Iris pigment epithelial cell (primary cell): ENCODE measurements at places on chromosomes 3 and 15.

- DNase-seq: no peak
These were observed 1.8 kb upstream of the VPS8 start for GRCh38 chr3:184810146-184810545.

- DNase-seq: no peak
These were observed 70.5 kb downstream of the GABRB3 start for GRCh38 chr15:26702381-26702780.

- DNase-seq: peak; percentile 47
These were observed 308.6 kb upstream of the WNT5A start for GRCh38 chr3:55795746-55796145.

DNA sequence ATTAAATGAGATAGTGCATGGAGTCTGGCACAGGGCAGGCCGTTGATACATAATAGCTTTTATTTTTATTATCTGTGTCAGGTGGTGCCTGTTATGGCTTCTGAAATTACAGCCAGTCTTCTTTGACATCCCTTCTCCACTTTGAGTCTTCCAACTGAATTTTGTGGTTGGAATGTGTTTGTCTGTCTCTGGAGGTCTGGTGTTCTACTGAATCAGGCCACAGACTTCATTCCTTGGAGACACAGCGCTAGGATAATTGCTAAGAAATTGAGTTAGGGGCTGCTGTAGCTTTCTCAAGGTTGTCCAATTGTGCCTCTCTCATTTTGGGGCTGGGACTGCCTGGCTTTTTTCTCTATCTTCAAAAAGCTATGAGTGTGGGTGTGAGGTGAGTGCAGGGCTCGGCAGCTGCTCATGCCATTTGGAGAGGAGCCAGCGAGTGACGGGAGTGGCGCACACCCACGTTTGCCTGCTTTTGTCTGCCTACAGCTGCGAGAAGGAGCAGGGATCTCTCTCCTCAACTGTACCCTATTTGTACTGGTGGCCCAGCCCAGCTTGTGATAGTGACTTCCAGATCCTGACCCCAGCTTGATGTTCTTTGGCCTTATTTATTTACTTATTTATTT, 49.8 kb upstream of the SYN2 start:
- no peak for DNase-seq

GRCh38 chr15:39535466-39535865, 45.4 kb upstream of the THBS1 start:
- no peak for DNase-seq

DNA sequence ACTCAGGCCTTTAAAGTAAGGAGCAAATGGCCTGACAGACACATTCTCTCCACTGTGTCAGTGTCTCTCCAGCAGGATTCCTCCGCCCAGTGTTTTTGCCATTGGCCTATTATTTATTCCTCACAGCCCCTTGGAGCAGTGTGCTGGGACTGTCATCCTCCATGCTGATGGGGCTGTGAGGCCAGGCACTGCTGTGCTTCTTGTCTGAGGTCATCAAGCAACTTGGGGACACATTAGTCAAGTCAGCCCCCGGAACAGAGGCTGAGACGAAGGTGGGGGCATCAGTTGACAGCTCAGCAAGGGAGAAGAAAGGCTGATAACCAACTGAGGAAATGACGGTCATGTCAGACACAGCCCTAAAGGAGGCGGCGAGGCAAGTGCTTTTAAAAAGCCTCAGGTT, 67.4 kb downstream of the XXYLT1 start:
- no peak for DNase-seq

DNA sequence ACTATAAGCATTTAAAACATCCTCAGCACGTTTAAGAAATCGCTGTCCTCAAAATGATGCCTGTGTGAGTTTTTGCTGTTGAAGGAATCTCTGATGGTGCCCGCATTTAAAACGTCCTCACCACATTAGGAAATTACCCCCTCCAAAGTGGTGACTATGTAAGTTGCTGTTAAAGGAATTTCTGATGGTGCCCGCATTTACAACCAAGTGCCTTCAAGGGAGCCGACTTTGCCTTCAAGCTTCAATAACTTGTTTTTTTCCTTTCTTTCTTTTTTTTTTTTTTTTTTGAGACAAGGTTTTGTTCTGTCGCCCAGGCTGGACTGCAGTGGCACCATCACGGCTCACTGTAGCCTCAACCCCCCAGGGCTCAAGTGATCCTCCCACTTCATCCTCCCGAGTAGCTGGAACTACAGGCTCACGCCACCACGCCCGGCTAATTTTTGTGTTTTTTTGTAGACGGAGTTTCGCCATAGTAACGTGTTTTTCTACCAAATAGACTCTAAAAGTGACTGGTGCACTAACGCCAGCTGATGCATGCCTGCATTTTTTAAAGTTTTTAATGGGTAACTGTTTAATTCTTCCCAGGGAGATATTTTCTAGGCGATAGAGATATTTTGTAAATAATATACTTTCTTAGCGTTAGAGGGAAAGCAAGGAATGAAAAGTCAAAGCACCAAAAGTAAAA, 19.0 kb upstream of the TSEN2 start:
- DNase-seq: no peak

DNA sequence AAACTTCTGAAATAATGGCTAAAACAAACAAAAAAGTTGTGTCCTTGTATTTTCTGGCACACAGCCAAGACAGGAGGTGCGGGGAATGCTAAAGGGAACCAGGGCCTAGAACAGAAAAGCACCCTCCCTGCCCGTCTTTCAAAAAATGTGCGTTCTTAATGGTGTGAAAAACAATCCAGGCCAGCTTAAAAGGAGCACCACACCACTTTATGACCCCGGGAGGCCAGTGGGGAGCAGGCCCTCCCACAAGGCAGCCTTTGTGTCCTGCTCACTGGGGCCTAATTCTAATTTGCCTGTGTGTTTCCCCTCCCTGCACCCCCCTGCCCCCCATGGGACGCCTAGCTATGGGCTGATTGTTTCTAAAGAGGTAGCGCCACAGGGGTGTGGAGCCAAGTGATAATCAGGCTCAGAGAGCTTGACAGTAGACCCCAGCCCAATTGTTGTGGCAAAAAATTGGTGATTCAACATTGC, 181.4 kb downstream of the GREM1 start:
- DNase-seq: no peak

DNA sequence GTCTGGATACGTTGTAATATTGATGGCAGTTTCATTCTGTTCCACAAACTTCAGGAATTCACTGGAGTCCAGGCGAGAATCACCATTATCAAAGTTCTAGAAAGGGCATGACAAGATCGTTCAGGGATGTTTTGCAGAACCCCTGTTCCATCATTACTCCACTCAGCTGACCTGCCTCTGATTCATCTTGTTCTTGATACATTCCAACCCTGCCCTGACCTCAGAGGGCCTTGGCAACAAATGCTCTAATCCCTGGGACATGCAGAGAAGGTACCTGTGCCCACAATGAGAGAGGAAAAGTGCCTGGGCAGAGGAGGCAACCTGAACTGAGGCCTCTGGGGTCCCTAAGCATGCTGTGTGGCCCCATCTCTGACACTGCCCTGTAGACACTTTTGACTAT, 45.9 kb downstream of the FSTL1 start:
- DNase-seq: peak; percentile 74

DNA sequence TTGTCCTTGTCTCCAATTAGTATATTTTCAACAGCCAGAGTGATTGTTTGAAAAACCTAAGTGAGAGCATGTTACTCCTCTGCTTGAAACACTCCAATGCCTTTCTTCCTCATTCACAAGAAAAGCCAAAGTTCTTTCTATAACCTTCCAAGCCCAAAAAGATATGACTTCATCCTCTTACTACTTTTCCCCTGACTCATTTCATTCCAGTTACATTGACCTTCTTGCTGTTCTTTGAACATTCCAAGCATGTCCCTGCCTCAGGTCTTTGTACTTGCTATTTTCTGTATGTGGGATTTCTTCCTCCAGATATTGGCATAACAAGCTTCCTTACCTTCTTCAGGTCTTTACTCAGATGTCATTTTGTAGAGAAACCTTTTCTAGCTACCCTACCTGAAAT, 28.3 kb downstream of the EHHADH start:
- DNase-seq: peak; percentile 71

DNA sequence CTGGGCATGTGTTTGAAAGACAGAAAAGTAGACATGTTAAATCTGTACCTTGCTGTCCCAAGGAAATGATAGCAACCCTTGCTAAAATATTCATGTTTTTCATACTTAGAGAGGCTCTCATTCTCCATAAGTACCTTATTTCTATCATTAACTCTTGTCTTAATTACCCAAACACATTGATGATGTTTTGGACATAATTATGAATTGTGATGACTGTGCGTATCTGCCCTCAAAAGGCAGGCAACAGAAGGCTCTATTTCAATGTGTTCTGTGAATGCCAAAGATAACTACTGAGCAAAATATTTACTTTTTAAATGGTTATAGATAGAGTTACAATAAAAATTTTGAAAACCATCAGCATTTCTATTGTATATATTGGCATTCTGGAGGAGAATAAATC, 1263.8 kb downstream of the ZPLD1 start:
- DNase-seq: no peak

GRCh38 chr15:50773389-50773788, 7.9 kb upstream of the SPPL2A start:
- no peak for DNase-seq

- DNase-seq: no peak
These were observed 39.4 kb downstream of the DNAH1 start for GRCh38 chr3:52355526-52355925.

DNA sequence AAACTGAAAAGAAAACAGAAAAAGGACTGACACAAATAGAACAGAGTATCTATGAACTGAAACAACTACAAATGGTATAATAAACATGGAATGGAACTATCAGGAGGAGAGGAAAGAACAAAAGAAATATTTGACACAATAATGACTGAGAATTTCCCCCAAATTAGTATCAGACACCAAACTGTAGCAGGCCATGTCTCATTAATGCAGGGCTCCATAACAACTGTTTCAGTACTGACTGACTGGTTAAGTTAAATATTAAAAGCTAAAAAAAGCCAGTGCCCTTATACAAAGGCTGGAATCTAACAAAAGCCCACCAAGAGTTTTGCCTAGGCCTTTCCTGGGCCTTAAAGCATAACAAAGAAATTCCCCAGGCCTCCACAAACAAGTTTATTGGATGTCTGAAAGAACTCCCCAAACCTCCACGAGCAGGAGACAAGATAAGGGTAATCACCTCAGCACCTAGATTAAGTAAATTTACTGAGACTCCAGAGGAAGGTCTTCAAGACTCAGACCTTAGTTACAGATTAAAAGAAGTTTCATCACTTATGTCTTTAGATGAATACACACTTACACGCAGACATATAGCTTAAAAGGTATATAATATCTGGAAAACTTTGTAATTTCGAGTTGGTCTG, 45.7 kb downstream of the KPNA1 start:
- DNase-seq: no peak

DNA sequence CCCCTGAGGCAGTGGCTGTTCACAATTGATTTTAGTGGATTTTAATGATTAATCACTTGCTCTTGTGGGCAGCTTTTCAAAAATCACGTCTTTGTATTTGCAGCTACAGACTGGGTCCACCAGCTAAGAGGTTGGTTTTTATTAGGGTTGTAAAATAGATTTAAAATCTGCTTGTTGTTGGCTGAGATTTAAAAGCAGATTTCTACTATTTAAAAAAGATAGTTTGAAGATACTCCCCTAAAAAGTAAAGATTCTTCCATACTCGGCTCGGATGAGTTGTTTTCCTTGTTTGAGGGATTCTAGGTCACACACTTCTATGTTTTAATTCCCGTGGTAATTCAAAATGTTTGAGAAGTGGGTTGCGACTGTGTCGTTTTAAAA, 1.7 kb downstream of the KLHL24 start:
- no peak for DNase-seq

DNA sequence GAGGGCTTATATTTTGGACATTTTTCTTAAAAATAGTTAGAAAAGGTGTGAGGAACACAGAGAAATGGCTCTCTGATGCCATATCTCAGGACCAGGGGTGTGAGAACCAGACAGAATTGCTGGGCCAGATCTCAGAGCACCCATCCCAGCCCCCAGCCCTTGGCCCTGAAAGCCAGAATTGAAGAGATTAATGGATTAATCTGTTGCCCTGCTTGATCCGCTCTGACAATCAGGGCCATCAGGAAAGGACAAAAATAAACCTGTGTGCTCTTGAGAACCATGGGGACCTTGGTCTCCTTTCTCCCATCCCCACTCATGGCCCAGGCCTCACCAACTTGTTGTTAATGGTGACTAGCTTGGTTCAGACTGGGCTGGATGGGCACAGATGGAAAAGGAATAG, 113.5 kb downstream of the CADPS start:
- no peak for DNase-seq

- DNase-seq: no peak
These were observed 449.5 kb upstream of the TBL1XR1 start for GRCh38 chr3:177646749-177647148.

DNA sequence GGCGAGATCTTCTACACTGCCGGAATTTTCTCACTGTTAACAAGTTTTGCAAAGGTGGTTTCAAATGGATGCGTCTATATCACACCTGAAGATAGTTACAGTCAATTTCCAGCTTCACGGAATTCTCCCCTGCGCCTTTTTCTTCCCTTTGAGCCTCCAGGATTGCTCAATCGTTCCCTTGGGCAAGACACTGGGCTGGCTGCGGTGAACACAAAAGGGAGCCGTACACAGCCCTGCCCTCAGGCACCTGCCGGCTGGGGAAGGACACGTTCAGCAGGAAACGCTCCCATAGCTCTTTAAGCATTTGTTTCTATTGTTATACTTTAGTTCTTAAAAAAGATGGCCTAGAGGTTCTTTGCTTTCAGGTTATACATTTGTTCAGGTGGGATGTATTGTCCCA, 85.7 kb downstream of the C3orf70 start:
- no peak for DNase-seq

DNA sequence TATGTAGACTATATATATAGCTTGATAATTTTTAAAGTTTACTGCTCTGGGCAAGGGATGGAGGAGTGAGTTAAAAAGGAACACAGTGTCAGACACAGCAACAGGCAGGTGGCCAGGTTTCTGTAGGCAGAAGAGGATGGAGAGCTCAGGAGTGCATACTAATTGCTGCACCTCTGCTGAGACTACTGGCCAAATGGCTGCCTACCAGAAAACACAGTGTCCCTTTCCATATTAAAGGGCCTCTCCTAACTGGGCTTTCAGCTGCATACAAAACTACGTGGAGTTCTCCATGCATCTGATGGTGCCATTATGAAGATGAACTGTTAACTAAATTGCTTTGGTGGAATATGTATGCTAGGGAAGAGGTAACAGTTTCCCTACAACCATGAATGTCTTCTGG, 1.8 kb downstream of the ATP13A4 start:
- no peak for DNase-seq

- DNase-seq: no peak
These were observed 1.2 kb downstream of the ZBTB11 start for GRCh38 chr3:101675709-101676215.

GRCh38 chr15:57290187-57290586, 86.1 kb upstream of the CGNL1 start:
- DNase-seq: no peak

- DNase-seq: peak; percentile 54
These were observed 440 bp downstream of the DCBLD2 start for GRCh38 chr3:98901119-98901391.

GRCh38 chr15:98714922-98715321, 66.6 kb downstream of the IGF1R start:
- DNase-seq: no peak
